Stimulated activated CD4-positive, alpha-beta T cell treated with anti-CD3 and anti-CD28 coated beads, TNF-alpha, amount 100 ng/mL, for 4 hours (primary cell): ENCODE measurements at places on chromosomes 6 and 20.
A peak's percentile ranks its signal among the peaks of the same experiment; 100 is the strongest.

- DNase-seq, result no peak
Observed at GRCh38 chr6:40520084-40520483, 67.1 kb downstream of the LRFN2 start.

DNA sequence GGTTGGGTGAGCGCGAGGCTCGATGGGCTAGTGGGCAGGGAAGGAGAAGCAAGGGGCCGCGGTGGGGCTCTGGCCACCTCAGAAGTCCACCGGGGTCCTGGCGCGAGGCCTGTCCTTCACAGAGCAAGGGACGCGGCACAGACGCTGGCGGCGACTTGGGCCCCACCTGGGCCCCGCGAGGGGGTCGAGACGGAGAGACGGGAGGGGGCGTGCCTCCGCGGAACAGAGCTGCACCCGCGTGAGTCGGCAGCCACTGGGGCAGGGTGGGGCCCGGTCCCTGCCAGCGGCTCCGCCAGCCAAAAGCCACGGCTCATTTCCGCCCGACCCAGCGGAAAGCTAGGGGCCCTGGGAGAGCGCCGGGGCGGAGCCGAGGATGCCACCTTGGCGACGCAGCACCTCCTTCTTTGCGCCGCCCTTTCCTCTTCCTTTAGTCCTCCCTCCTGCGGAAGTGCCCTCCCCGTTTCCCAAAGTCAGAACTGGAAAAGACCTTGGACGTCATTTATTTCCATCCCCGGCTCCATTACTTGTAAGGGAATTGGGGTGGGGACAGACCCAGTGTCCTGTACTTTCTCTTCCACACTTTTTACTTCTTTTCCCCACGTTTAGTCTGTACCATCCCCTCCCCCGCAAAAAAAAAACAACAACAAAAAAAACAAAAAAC is at the start of gene CUL7:
Gene CUL7, minus strand, starts transcription at position 307 of the 661 bp plus-strand sequence. CDS start 1,063 bp downstream, outside the sequence.
- DNase-seq, result peak; percentile 78

DNA sequence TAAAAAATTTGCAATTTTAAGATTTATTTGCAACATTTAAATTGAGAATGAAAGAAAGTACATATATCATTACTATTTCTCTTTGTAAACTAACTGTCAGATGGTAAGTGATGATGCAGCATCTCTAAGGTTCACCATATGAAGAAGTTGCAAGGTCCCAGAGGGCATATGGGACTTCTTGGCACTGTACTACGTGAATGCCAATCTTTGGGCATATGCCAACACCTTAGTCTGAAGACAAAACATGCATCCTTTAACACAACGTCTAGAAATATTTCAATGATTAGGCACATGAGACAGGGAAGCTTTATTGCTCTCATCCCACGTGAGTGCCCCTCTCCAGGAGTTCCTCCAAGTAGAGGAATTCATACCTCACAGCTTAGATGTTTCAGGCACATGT is 66.8 kb downstream of the CDK19 start:
- DNase-seq, result no peak

DNA sequence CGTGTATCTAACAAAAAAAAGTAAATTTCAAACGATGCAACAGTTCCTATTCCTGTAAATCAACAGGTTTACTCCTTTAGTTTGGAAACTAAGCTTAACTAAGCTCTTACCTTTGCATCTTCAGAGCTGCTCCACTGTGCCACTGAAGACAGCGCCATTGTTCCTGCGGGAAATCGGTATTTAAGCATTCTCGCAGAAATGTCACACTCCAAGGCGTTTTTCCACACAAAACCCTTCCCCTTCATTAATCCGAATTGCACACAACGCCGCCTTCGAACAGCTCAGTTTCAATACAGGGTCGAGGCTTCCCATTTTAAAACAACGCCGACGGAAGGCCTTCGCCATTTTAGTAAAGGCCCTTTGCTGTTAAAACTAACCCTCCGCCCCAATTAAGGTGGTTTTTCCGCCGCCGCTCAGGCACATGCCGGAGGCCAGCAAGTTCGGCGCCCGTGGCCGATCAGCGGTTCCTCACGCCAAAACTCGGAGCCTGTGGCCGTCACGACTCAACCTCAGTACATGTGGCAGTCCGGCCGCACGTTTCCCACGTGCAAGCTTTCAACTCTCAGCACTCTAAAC is 35.4 kb upstream of the SYNCRIP start:
- no peak for DNase-seq

GRCh38 chr20:51959066-51959542 is 156.8 kb upstream of the SALL4 start:
- DNase-seq, result no peak

GRCh38 chr6:39804466-39805065 is 12.4 kb downstream of the DAAM2 start:
- no peak for DNase-seq

- DNase-seq, result no peak
Observed at GRCh38 chr6:16430391-16431089, 192.2 kb downstream of the GMPR start.

DNA sequence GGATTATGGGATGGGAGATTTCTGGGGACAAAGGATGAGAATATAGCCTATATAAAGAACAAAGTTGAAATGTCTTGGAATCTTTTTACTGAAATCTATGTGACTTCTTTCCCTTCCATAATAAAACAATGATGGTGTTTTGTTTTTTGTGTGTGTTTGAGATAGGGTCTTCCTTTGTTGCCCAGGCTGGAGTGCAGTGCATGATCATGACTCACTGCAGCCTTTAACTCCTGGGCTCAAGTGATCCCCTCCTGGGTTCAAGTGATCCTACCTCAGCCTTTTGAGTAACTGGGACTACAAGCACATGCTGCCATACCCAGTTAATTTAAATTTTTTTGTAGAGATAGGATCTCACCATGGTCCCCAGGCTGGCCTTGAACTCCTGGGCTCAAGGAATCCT is 50.9 kb downstream of the FAM217A start:
- DNase-seq, result no peak

GRCh38 chr20:13430346-13431002 is 208.3 kb downstream of the TASP1 start:
- no peak for DNase-seq

DNA sequence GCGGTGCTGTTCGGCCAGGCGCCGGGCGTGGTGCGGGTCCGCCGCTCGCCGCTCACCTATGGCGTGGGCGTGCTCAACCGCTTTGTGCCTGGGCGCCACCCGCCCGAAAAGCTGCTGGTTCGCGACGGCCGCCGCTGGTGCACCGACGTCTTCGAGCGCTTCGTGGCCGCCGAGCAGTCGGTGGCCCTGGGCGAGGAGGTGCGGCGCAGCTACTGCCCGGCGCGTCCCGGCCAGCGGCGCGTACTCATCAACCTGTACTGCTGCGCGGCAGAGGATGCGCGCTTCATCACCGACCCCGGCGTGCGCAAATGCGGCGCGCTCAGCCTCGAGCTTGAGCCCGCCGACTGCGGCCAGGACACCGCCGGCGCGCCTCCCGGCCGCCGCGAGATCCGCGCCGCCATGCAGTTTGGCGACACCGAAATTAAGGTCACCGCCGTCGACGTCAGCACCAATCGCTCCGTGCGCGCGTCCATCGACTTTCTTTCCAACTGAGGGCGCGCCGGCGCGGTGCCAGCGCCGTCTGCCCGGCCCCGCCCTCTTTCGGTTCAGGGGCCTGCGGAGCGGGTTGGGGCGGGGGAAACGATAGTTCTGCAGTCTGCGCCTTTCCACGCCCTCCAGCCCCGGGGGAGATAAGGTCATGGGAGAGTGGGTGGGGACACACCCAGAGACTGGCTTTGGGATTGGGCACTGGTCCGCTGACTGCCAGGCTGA is 15.7 kb downstream of the ADISSP start:
- DNase-seq, result peak; percentile 17

DNA sequence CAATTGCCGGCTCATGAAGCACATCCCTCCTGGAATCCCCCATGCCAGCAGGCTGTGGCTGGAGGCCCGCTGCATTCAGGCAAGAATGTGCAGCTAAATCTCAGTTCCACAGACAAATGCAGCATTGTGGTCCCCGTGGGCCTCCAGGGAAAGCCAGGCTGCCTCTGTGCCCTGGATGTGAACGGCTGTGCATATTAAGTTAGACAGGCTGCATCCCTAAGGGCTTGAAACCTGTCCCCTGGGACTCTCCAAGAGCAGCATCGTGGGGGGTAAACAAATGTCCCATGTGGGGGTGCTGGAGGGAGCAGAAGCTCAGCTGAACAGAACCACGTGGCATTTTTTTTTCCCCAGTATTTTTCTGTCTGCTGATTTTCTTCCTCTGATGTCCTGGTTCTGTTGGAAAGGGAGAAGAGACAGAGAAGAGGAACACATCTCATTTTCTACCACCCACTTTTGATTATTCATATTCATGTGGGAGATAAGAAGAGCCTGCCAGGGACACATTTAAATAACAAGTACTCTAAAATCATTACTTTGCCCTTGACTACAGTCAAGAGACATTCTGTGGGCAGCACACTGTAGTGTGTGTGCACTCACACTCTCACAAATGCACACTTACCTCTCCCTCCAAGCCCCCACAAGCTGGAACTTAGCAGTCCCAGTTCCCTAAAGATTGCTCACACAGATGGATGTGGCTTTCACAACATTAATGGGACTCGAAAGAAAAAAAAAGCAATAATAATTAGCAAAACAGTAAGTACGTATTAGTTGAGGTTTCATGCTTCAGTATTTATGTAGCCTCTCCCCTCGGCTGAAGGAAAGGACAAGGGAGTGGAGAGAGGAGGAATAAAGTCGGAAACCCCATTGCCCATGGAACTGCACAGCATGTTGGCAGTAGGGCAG is 16.9 kb downstream of the GFOD1 start:
- no peak for DNase-seq

DNA sequence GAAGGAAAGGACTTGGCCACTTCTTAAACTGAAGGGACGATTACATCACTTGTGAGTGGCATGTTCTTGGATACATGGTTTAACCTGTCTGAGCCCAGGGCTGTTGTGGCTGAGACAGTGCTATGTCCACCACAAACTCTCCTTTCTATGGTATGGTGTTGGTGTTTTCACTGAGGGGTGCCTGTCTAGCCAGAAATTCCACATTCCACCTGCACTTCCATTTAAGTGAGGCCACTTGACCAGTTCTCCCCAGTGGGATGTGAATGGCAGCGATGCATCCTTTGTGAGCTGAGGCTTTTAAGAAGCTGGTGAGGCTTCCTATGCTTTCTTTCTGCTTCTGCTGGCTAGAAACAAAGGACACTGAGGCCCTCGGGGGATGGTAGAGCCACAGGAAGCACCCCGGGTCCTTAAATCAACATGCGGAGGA is 151.4 kb upstream of the CHD6 start:
- DNase-seq, result no peak

DNA sequence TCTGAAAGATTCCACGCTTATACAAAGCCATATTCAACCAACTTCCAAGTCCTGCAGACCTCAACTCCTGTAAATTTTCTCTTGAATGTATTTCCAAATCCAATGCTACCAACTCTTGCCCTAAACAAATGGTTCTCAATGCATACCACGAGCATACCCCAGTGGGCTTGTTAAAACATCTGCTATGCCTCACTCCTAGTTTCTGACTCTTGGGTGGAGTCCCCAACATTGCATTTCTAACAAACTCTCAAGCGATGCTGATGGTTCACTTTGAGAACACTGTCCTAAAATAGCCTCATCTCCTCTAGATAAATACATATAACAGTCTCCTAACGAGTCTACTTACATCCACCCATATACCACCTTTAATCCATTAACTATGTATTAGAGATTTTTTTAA is 7.3 kb downstream of the HBS1L start:
- DNase-seq, result no peak

- no peak for DNase-seq
Observed at GRCh38 chr20:58433759-58434158, 44.7 kb downstream of the VAPB start.

- no peak for DNase-seq
Observed at GRCh38 chr6:34305982-34306708, 57.3 kb upstream of the SMIM29 start.

- DNase-seq, result no peak
Observed at GRCh38 chr6:81308577-81309279, 443.8 kb downstream of the TENT5A start.

- DNase-seq, result no peak
Observed at GRCh38 chr20:17493173-17493572, 38.0 kb downstream of the BFSP1 start.

DNA sequence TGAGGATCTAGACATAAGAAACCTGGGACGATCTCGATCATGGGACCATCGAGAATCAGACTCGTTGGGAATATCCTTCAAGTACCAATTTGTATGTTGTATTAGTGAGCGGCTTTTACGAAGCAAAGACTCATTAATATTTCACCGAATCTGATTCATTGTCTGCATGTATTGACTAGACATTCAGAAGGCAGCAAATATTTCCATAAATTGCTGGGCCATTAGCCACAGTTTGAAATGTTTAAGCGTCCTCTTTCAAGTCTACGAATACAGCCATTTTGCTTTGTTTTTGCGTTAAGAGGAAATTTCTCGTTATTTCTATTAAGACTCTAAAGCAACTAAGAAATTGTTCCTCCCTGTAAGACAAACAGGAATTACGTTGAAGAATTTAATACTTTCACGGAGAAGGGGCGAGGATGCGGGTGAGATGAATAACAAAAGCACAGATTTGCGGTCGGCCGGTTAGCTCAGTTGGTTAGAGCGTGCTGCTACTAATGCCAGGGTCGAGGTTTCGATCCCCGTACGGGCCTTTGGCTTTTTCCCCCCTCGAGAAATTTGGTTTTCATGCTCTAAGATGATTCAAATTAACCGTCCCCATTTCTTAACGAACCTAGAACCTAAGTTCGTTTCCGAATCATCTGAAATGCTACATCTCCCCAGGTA is 18.5 kb downstream of the POM121L2 start:
- DNase-seq, result no peak

DNA sequence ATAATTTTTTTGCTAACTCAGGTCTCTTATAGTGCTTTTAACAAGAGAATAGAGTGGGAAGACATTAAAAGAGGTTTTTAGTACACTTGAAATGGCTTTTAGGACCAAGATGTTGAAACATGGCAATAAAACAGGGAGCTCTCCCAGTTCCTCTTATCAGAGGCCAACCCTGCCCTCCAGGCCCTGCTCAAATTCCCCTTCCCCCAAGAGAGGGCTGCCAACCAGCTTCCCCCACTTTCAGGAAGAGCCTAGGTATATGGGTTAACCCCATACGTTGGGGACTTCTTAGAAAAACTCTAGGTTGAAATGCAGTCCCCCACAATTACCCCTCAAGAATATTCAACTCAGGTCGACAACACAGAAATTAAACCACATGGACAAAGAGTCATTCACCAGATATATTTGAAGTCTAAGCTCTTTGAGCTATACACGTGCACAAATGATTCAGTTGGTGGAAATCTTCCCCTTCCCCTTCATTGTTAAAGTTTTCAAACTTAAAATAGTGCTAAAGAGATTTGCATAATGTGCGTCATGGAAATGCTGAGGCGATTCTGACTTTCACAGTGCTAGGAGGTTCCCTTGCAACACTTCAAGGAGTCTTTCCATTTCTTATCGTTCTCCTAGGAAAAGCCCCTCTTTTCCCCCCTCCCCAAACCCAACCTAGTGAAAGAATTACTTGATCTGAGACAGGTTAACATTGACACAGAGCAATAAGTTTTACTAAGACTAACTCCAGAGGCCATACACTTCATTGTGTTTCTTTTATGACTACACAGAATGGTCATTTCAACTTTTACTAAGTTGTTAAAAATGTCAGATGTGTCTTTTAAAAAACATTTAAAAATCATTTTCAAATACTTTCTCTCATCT is 49.8 kb upstream of the ENPP5 start:
- DNase-seq, result no peak

GRCh38 chr6:142254513-142254912 is 47.3 kb upstream of the ADGRG6 start:
- DNase-seq, result no peak
